ENCODE measurements at places on chromosomes 13 and 19. TPM values are rescaled to one million over a fixed set of nuclear protein-coding genes. Genes with fewer than 3 reads are reported as not detected.

CDX2 gene
- not detected for total RNA-seq

CEBPA gene
- 204 TPM for total RNA-seq

CD177 gene
- 33.3 TPM for total RNA-seq

KLK6 gene
- total RNA-seq, result 5.9 TPM

GRCh38 chr13:94710881-94711560 lies 1.3 kb downstream of the SOX21 start:
- no peak for DNase-seq

- DNase-seq, result no peak
Measured at GRCh38 chr13:93007928-93008327, 218.7 kb upstream of the GPC6 start.

- DNase-seq, result no peak
Measured at GRCh38 chr13:30301827-30302226, 5.5 kb downstream of the KATNAL1 start.

DNA sequence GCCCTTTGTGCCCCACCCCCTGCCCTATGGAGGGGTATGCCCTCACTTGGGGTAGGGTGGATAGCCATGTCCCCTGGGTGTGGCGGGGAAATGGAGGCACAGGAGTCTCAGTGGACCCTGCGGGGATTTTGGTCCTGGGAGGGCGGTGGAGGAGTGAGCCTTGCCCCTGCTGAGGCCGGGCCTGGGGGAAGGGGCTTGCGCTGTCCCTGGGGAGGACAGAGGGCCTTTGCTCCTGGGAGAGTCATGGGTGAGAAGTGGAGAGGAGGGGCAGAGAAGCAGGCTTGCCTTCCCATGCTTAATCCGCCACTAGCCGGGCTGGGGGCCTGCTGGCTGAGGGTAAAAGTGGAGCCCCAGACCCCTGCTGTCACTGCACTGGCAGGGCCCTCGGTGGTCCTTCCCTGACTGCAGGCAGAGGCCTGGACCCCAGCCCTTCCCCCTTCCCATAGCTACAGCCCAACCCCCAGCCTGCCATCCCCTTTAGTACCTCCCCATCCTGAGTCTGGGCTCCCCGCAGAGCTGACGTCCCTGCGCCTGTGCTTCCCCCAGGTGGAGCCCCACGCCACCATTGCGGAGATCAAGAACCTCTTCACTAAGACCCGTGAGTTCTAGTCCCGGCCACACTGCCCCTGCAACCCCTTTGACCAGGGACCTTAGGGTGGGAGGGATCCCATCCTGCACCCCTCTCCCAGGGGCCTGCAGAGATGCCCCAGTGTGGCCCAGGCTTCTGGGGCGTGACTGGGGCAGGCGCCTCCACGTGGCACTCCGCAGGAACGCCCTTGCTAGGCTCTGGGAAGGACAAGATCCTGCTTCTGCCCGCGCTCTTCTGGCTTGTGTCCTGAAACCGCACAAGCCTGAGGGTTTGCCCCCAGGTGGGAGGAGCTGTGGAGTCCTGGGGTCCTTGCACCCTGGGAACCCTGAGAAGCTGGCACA lies 8.9 kb downstream of the NDUFB7 start:
- DNase-seq, result no peak

DNA sequence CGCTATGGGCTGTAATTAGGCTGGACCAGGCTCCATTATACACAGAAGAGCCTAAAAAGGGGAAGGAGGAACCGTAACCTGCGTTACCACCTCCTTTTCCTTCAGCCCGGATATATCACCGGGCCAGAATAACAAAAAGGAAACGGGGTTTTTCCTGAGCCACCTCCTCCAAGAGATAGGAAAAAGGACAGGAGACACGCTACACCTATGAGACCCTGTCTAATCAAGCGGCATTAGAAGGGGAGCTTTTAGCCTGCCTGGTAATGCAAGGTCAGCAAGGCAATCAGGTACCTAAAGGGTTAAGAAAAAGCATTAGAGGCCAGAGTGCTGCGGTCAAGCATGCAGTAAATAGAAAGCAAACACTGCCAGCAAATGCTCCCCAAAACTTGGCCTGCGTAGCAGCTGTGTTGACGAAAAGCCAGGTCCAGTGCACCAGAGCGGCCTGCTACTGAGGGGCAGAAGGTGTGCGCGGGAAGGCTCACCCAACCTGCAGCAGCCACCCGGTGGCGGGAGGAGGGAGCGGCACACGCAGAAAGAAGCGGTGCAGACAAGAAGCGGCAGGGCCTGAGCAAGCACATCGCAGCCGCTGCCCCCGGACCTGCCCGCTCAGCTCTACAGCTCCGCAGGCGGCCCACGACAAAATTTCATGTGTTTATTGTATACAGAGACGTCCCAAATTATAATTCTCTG lies 1466.1 kb downstream of the UQCRFS1 start:
- no peak for DNase-seq

DNA sequence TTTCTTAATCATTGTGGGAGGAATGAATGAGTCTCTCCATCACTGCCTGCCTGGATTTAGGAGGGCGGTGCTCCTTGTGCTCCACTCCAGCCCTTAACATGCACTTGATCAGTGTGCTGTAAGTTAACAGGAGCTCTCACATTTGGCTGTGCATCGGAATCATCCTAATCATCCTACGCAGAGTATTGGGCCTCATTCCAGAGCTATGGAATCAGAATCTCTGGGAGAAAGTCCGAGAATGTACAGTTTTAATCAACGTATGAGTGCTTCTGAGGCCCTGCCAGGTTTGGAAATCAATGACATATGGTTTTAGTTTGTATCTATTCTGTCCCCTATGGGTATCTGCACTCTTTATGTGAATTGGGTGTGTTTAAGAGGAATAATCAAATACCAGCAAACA lies 34.9 kb upstream of the DCLK1 start:
- DNase-seq, result no peak

GRCh38 chr19:36638862-36639510 lies 27.7 kb downstream of the ZNF461 start:
- DNase-seq, result no peak
